ENCODE measurements at places on chromosomes 2 and 18.
A peak's percentile ranks its signal among the peaks of the same experiment; 100 is the strongest.

GRCh38 chr2:112147382-112148168 lies 9.4 kb downstream of the FBLN7 start:
- no peak for DNase-seq

DNA sequence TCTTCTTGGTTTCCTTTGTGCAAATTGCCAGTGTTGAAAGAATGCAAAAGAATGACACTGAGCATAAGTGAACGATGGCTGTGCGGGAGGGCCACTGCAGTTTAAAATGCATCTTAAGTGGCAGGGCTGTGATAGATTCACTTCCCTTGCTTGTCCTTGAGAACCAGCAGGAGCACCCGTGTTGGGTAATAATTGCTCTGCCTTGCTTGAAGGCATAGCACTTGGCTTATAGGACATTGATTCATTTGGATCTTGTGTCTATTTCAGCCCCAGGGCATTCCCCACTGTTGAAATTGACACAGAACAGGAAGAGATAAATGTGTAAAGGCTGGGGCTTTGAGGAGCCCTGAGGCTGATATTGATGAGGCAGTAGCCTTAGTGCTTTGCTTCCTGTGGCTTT lies 1003.7 kb upstream of the GYPC start:
- DNase-seq: no peak

- DNase-seq: no peak
Measured at GRCh38 chr2:77797088-77797487, 274.9 kb upstream of the LRRTM4 start.

- DNase-seq: no peak
Measured at GRCh38 chr2:239307921-239308613, 92.8 kb downstream of the HDAC4 start.

DNA sequence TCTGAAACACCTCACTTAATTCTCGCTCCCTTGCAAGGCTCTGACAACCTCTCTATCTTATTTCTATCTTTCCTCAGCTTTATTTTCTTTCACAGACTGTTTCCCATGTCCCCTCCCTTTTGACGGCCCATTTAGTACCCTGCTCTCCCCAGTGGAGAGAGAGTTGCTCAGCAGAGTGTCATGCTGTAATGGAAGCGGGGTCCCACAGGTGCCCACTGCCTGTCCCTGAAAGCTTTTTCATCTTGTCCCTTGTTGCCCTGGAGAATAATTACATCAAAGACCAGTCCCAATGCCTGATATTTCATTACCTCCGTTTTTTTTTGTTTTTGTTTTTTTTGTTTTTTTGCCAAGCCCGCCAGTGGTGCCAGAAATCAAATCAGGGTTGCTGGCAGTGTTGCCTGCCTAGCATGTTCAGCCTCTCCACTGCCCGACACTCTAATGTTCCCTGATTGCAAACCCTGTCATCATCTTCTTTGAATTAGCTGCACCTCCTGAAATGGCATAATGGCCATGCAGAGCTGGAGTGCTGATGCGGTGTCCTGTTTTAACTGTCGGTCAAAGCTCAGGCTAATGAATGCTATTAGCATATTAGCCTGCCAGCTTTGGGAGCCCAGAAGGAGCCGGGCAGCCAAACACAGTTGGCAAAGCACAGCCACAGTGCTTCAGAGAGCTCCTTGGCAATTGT lies 71.2 kb upstream of the CAVIN2 start:
- DNase-seq: no peak

DNA sequence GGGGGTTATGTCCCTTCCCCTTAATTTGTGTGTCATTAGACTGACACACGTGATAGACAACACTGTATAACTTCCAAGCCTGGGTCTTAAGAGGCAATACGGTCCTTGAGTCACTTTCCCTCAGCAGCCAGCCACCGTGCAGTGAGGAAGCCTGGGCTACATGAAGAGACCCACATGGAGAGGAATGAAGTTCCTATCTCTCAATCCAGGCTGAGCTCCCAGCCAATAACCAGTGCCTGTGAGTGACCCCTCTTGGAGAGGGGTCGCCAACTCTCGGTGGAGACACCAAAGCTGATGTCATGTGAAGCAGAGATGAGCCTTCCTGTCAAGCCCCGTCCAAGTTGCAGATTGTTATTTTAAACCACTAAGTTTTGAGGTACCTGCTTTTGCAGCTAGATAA lies 5.7 kb upstream of the WDSUB1 start:
- no peak for DNase-seq

DNA sequence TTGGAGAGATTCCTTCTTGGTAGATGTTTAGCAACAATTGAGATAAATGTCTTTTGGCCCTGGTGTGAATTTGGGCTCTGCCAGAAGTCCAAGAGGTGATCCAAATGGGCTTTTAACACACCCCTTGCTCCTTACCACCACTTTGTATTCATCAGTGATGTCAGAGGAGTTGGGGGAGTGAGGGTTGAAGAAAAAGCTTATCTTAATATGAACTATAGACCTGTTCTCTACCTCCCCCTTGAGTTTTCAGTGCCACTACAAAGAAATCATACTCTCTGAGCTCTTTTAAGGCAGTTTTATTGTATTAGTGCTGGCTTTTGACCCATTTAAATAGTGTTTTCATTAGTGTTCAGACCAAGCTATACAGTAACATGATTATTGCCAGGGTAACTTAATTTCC lies 229.1 kb downstream of the PHLPP1 start:
- no peak for DNase-seq

DNA sequence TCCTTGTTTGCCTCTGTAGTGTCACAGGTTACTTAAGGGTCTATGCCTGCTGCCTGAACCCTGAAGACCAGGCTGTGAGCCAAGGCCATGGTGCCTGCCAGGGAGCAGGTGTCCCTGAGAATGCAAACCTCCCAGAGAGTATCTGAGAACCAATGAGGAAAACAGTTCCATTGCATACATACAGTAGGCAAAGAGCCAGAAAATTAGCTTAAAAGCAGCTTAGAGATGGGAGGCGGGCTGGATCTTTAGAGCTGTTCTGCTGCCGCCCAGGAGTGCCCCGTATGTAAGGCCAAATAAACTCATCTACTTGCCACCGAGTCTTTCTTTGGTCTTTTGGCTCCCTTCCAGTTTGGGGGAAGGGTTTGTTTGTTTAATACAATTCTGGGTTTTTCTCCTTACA lies 327.9 kb downstream of the CLIP4 start:
- DNase-seq: no peak

GRCh38 chr2:24365051-24365450 lies 4.7 kb upstream of the ITSN2 start:
- peak; percentile 11 for DNase-seq

- no peak for DNase-seq
Measured at GRCh38 chr18:2898186-2898640, 51.4 kb downstream of the EMILIN2 start.

GRCh38 chr18:51490417-51490816 lies 292.9 kb upstream of the MEX3C start:
- no peak for DNase-seq

- peak; percentile 31 for DNase-seq
Measured at GRCh38 chr2:196376984-196377877, 205.9 kb upstream of the STK17B start.

GRCh38 chr2:97654309-97654708 lies 8.4 kb downstream of the COX5B start:
- no peak for DNase-seq

DNA sequence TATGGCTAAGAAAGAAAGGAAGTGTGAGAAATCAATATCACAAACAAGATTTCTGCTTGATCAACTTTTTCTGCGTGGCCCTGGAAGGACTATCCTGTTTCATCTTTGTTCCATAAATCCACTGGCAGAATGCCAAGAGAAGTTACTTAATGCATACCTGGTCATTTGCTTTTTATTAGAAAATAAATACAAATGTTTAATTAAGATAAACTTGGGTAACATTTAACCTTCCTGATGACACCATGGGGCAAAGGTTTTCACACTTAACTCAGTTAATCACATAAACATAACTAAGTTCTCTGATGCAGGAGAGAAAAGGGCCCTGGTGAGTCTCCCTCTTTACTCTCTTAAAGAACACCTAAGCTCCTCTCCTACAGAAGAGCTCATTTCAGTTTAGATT lies 203.3 kb downstream of the AFF3 start:
- no peak for DNase-seq

DNA sequence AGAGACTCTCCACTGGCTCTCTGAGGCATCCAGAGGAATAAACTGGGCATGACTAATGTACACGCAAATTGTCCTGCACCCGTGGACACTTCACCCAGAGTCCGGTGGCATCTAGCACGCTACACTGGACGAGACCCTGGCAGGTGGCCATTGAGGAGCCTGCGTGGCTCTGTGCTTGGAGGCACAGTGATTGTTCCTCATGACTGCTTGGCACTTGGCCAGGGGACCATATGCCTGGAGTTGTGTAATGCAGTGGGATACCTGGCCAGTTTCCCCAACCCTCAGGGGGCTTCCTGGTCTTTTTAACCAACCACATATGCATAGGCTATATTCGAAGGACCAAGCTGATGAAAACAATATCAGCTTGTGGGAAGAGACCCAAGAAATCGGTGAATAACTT lies 66.6 kb downstream of the MTCL1 start:
- DNase-seq: no peak

DNA sequence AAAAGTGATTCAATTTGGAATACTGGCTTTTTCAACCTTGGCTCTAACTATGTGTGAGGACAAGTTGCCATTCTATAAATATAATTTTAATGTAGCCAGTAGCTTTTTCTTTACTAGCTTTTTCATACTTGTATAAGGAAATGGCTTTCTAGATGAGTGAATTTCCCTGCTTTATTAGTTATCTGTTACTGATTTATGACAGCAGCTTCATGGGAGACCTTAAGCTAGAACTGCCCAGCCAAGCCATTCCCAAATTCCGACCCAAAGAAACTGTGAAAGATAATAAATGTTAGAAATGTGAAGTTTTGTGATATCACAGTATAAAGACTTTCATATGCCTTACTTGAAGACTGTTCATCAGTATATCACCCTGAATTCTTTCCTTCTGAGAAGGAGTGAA lies 32.3 kb downstream of the BABAM2 start:
- DNase-seq: no peak

DNA sequence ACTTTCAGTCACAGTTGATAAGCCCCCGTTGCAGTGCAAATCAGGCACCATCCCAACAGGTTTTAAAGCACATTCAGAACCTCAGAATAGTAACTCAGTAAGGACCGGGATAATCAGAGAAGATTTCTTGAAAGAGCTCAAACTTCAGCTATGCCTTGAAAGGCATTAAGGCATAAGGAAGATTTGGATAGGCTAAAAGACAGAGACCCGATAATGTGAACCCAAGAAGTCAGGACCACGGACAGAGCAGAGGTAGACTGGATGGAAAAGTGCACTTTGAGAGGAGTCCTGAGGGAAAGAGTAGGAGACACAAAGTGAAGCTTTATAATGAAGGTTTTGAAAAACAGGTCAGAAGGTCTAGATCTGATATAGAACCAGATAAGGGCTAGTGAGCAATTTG lies 36.9 kb upstream of the KLF7 start:
- peak; percentile 33 for DNase-seq

DNA sequence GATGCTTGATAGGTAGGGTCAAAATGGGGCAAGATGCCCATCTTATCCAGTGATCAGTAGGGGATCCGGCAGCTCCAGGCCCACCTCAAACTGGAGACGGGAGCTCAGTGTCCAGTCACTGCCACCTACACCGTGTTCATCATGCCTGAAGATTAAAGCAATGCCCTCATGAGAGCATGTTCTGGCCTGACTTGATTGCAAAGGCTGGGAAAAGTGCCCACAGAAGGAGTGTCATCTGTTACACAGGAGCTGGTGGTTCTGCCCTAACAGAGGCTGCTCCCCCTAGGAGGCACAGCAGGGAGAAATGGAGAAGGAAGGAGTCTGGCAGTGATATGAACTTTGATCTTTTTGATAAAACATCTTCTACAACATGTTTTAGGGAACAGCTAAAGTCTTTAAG lies 92.3 kb downstream of the CCBE1 start:
- DNase-seq: no peak

GRCh38 chr2:171723716-171724683 lies 36.7 kb downstream of the DYNC1I2 start:
- DNase-seq: peak; percentile 20

DNA sequence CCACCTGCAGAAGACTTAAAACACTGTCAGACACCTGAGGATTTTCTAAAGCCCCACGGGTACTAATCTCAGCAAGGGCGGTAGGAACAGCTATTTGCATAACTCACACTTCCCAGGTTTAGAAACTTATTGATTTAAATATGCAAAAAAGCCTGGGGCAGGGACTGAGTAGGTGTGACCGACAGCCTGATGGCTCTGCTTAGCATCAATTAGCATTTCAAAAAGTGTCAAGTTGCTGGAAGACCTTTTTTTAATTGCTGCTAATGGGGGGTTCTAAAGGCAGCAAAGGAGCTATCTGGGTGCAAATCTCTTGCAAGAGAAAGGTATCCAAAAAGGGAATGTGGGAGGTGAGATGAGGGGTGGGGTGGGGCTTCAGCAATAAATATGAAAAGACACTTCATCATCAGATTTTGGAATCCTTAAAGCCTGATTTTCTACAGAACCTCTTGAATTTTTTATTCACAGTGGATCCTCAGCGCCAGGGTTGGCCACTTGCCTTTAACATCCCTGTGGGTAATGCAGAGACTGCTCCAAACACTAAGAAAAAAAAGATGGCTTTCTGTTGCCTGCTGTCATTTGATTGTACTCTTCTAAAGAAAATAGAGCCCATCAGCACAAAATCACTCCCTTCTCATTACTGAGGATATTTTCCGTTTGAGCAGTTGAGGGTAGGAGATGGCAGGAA lies 121.1 kb upstream of the RMP24 start:
- no peak for DNase-seq

- DNase-seq: peak; percentile 26
Measured at GRCh38 chr18:240175-240574, 27.7 kb downstream of the THOC1 start.

DNA sequence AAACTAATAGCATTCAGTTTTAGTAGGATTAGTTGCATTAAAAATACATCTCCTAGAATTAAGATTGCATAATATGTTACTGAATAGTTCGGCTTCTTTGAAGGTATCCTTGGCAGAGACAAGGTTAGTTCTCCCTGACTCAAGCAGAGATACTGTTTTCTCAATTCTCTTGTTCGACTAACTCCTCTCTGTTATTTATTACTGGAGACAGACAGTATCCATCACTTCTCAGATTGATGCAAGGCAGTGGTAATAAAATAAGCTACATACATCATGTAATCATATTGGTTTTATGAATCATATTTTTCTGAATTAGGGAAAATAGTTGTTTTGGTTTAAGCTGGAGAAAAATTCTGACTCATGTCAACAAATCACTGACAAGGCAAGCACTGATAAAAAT lies 134.8 kb downstream of the SLC8A1 start:
- DNase-seq: peak; percentile 30

DNA sequence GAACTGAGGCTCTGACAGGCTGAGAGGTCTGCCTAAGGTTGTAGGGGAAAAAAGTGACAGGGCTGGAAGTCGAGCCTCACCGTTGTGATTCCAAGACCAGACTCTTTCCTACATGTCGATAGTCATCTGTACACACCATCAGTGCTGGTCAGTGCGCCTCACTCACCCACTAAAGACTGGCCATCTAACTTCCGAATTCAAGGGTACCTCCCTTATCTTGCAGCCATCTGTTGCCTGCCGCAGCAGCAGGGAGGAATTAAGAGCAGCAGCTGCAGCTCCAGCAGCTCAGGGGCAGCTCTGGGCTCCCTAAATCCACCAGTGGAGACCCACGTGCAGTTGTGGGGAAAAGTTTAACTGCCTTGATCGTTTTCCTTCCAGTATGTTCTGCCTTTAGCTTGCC lies 32.6 kb upstream of the GPR39 start:
- DNase-seq: no peak
